ENCODE measurements at places on chromosomes 11 and 22.

- DNase-seq = no peak
Measured at GRCh38 chr11:80861193-80861592, 1420.4 kb upstream of the TENM4 start.

- DNase-seq = no peak
Measured at GRCh38 chr11:76292583-76293188, 86.4 kb upstream of the WNT11 start.

GRCh38 chr11:86940122-86940777 lies 14.9 kb downstream of the FZD4 start:
- peak; percentile 90 for DNase-seq

- no peak for DNase-seq
Measured at GRCh38 chr22:23391022-23391421, 189.1 kb downstream of the IGLL1 start.

DNA sequence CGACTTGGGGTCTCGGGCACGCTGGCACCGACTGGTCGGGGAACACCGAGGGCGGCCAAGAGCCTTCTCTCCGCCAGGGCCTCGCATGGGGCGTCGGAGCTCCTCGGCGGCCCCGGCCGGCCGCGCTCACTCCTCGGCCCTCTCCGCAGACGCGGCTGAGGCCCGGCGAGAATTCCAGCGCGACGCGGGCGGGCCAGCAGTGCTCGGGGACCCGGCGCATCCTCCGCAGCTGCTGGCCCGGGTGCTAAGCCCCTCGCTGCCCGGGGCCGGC lies 5.6 kb downstream of the TBX1 start:
- DNase-seq = no peak

DNA sequence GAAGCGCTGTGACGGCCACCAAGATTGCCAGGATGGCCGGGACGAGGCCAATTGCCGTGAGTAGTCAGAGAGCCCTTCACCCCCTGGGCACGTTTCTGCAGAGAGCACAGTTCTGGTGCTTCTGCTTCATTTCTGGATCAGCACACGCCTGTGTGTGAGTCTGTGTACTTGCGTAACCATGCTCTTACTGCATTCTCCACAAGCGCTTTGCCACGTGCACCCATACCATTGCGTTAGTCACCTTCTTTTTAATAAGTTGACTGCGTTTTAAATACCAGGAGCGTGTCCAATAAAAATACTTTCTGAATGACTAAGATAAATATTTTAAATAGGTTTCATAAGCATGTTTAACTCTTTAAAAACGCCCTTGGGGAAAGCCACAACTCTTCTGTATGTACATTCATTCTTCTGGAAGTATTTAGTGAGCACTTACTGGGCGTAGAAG lies 143.0 kb upstream of the SORL1-AS1 start:
- peak; percentile 99 for DNase-seq

- DNase-seq = peak; percentile 64
Measured at GRCh38 chr11:117226388-117227385, 5.2 kb downstream of the PCSK7 start.

DNA sequence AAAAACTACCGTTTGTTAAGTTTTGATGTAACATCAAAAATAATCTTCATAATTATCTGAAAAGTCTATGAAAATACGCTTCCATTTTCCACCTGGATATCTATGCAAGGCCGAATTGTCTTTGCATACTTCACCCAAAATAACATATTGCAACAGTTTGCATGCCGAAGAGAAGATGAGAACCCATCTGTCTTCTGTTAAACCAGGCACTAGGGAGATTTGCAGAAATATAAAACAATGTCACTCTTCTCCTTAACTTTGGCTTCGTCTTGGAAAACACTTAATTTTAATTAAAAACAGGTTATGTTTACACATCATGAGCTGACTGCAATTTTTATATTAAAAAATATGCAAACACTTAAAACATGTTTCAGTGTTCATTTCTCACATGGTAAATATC lies 1325.8 kb downstream of the TBC1D22A start:
- DNase-seq = no peak

DNA sequence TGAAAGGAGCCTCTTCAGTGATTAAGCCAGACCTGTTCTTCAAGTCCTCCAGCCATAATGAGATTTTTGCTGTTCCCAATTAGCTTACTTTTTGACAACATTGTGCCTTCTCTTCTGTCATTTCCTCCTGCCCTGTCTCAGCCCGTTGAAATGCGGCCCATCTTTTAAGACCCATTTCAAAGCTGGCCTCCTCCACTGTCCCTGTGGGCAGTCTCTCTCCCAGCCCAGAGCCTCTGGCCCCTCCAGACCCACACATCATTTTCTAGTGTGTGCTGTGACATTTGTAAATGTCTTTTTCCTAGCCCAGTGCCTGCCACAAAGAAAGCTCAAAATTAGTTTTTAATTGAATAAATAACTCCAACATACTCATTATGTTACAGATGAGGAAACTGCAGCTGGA lies 70.9 kb downstream of the BUD13 start:
- DNase-seq = no peak

DNA sequence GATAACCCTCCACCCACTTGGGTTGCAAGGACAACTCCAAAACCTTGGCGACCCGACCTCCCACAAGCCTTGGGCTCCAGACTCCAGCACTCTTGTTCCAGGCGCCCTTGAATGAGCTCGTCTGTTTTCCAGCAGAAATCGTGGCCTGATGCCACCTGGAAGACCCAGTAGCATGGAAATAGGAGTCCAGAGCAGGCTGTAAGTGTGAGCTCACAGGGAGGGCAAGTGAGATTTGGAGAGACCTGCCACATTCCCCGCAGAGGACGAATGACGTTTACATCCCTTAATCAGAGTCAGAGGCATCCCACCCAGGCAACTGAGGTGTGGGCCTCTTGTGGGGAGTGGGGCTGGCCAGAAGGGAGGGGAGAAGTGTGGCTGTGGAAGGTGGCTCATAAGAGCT lies 71.9 kb downstream of the LDLRAD3 start:
- no peak for DNase-seq

- DNase-seq = no peak
Measured at GRCh38 chr22:47782328-47783075, 1020.1 kb downstream of the TBC1D22A start.

DNA sequence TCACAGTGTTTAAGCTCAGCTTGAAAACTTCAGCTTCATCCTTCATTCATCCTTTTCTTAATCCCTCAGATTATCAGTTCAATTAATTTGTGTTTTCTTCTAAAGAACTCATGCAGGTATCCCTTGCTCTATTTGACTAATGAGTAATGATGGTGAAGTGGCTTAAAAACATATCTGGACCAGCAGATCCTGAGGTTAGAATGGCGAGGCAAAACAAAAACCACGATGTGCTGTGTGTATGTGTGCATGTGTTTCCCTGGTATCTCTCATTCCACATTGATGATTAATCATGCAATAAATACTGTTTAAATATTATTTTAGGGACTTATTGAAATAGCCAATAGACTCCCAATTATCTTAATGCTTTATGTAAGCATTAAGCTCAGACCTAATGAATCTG lies 437.0 kb downstream of the DYNC2H1 start:
- peak; percentile 57 for DNase-seq

DNA sequence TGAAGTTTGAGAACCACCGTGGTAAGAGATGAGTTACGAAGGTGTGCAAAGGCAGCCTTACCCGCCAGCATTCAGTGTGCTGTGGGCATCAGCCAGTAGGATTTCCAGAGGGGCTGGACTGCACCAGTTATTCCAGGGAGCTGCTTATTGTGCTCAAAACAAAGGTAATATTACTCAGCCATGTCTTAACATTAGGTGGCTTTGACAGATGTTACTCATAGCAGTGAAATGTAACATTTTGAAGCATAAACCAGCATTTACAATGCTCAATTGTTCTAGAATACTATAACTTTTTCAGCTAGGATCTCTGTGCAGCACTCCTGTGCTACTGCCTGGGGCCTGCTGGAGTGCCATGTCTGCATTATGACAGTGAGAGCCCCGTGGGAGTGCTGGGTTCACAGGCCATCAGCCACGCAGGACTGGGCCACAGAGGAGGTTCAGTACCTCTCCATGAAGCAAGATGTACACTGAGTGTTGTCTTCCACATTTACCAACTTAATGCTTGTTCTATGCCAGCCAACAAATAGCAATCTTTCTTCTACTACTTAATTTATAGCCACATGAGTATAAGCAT lies 238.1 kb downstream of the CADM1 start:
- no peak for DNase-seq

GRCh38 chr22:26599505-26599904 lies 9.6 kb upstream of the TPST2 start:
- no peak for DNase-seq

- DNase-seq = no peak
Measured at GRCh38 chr11:70063121-70063520, 15.0 kb upstream of the ANO1 start.

DNA sequence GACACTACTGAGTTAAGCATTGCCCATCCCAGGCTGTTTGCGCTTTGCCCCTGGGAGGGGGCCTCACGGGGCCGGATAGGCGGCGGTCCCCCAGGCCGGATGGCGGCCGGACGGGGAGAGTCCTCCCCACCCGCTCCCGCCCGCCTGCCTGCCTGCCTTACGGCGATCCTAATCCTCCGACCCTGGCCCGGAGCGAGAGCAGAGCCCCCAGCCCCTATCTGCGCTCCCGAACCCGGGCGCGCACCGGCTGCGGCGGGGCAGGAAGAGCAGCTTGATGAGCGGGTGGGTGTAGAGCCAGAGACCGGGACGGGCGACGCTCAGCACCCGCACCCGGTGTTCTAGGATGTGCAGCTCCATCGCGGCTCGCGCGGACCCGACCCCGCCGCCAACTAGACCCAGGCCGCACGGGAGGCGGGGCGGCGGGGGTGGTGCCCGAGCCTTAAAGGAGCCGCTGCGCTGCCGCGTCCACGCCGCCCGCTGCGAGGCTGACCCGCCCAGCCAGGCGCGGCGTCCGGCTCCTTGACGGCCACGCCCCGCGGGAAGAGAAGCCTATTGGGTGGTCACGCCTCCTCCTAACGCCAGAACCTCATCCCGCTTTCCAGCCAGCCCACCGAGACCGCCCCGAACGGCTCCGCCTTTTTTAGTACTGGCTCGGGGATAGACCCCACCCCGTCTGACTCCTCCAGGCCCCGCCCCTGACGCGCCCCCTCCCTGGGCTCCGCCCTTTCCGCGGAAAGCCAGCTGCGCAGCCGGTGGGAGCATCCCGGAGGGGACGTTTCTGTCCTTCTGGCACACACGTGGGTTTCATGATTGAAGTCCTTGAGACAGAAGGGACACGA lies at the start of gene CASTOR1:
Gene CASTOR1, minus strand, starts transcription at position 365 of the 839 bp plus-strand sequence. Its CDS starts 8 bp downstream, at position 357.
- DNase-seq = peak; percentile 98

- DNase-seq = no peak
Measured at GRCh38 chr11:64067230-64067993, 31.7 kb downstream of the FLRT1 start.

All from amniotic epithelial cell (primary cell).